ENCODE measurements at places on chromosomes 11 and 22.

GRCh38 chr11:8011981-8012444 lies 24.9 kb downstream of the EIF3F start:
- peak; percentile 5 for DNase-seq

GRCh38 chr11:60265373-60266214 lies 14.9 kb upstream of the MS4A4A start:
- DNase-seq, result no peak

- no peak for DNase-seq
Measured at GRCh38 chr22:30650508-30651116, 15.0 kb downstream of the SLC35E4 start.

DNA sequence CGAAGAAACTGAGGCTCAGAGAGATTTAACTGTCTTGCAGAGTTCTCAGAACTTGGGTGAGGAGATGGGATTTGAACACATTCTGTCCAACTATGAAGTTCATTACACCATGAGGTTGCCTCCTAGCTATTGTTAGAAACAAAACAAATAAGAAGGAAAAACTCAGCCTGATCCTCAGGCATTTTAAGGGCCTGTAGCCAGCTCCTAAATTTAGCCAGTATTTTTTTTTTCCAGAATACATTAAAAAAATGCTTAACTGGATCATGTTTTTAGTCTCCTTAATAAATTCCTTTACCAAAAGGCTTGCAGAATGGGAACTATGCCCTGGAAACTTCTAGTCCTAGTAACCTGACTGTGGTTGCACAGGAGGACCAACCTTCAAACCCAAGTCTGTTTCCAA lies 212.0 kb downstream of the CSNK2A3 start:
- no peak for DNase-seq

DNA sequence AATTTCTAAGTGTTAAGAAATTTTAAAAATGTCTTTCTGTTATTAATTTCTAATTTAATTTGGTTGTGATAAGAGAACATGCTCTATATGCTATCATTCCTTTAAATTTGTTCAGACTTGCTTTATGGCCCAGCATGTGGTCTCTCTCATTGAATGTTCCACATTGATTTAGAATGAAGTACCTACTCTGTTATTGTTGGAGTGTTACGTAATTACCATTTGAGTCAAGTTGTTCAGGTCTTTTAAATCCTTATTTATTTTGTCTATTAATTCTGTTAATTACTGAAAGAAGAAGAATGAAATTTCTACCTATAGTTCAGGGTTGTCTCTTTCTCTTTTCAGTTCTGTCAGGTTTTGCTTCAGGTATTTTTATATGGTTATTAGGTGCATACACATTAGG lies 57.0 kb downstream of the PRMT3 start:
- DNase-seq, result no peak

DNA sequence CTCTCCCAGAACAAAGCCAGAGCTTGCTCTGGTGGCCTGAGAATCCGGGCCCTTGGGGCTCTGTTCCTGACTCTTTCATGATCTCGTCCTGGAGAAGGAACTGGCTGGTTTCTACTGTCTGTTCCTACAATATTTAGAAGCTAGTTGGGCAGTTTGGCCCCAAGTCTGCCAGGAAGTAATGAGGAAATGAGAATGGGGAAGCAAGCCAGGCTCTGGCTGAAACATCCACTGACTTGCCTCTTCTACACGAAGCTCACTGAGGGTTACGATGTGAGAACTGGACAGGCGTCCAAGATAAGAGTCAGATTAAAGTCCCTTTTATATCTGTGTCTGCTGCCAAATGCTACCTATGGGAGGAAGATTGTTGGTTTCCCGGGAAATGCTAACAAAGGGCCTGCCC lies 110.0 kb upstream of the KIRREL3 start:
- no peak for DNase-seq

DNA sequence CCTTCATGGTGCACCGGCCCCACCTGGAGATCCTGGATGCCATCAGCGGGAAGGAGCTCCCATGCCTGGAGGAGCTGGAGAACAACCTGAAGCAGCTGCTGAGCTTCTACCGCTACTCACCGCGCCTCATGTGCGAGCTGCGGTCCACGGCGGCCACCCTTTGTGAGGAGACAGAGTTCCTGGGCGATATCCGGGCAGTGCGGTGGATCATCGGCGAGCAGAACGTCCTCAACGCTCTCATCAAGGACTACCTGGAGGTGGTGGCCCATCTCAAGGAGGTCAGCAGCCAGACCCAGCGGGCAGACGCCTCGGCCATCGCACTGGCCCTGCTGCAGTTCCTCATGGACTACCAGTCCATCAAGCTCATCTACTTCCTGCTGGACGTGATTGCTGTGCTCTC lies 59.2 kb downstream of the SYT13 start:
- DNase-seq, result no peak

GRCh38 chr11:12507391-12507790 lies 130.0 kb downstream of the PARVA start:
- DNase-seq, result no peak

DNA sequence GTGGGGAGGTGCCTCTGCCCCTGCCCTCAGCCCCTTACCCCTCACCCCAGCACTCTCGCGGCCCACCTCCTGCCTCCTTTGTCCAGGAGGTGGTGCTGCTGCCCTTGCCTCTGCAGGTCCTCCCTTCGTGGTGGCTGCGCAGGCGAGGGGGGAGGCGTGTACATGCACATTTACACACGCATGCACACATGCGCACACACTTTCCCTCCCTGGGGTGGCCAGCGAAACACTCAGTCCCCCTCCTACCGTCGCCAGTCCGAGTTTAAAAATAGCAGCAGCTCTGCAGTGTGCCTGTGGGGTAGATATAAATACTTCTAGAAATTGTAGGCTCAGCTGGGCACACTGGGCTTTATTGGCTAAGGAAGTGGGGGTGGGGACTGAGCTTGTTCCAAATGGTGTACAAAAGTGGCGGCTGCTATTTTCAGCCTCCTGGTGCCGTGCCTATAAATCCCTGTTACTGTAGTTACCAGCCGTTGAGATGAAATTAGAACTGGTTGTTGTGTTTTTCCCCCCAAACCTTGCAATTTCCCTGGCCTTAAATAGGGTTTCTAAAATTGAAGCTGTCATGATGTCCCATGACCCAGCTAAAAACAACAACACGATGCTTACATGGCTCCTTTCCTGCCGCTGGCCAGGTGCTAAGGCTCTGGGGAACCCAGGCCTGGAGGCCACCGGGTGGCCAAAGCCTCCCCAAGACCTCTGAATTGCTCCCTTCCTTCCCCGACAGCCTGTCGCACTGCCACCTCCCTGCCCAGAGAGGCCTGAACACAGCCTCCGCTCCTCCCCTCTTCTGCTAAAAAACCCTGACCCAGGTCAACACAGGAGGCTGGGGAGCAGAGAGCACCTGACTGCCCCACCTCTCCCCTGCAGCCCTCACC lies 12.4 kb downstream of the PICK1 start:
- no peak for DNase-seq

GRCh38 chr22:29702931-29703501 lies 16.8 kb upstream of the CABP7 start:
- no peak for DNase-seq

- DNase-seq, result no peak
Measured at GRCh38 chr11:10524471-10524870, 16.5 kb downstream of the RNF141 start.

DNA sequence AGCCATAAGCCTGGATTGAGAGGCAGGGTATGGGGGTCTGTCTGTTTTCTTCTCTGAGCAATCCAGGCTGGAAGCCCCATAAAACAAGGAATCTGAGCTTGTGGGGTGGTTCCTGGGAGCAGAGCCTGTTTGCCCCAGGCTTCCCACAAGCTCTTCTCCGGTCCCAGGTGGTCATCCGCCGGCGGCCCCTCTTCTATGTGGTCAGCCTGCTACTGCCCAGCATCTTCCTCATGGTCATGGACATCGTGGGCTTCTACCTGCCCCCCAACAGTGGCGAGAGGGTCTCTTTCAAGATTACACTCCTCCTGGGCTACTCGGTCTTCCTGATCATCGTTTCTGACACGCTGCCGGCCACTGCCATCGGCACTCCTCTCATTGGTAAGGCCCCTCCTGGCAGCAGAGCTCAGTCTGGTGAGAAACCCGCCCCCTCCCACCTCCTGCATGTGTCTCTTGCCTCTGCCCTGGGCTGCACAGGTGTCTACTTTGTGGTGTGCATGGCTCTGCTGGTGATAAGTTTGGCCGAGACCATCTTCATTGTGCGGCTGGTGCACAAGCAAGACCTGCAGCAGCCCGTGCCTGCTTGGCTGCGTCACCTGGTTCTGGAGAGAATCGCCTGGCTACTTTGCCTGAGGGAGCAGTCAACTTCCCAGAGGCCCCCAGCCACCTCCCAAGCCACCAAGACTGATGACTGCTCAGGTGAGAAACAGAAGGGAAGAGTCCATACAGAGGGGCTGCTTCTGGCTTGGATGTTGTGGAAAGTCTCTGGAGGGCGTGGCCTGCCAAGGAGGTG lies 11.6 kb downstream of the HTR3A start:
- DNase-seq, result no peak

GRCh38 chr22:17575151-17575550 lies 11.9 kb downstream of the SLC25A18 start:
- no peak for DNase-seq

DNA sequence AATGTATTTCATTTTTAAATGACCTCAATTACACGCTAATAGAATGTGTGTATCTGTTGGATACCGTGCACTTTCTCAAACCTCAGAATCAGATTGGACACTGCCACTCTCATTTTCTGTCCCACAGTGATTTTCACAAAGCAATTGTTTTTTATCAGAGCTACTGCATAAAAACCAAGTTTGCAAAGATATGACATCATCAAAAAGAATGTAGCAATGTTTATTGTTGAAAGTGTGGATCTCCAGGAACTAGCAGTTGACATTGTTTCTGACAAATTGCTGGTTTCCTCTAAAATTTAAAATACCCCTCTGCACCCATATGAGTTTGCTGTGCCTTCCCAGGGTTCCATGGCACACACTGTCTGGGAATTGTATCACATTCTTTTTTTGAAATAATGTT lies 362.7 kb upstream of the DDI1 start:
- no peak for DNase-seq

DNA sequence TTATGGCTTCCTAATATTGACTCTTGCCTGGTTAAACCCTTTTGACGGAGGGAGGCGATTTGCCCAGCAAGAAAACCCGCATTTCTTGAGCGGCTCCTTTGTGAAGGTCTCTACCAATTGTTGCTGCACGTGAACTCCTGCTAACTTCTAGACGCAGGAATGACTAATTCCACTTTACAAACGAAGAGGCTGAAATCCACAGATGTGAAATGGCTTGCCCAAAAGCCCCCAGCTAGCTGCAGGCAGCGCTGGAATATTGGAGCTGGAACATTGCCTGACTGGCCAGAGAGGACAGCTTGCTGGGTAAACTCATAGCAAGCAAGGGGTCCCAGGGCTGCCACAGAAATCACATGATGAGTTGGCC lies 542 bp downstream of the GCAT start:
- DNase-seq, result no peak

GRCh38 chr11:10349281-10349665 lies 44.4 kb downstream of the ADM start:
- DNase-seq, result no peak

DNA sequence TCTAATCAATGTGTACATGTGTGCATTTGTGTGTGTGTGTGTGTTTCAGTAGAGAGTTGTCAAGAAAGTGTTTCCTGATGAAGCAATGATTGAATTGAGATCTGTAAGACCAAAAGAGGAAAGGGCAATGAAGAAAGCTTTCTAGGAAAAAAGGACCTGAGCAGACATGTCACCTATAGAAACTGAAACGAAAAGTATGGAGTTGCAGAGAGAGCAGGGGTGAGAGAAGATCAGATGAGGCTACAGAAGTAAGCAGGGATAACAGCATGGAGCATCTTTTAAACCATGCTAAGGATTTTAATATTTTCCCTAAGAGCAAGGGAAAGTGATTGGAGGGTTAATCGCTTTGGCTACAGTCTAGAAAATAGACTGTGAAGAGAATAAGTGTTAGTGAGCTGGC lies 1459.4 kb upstream of the TENM4 start:
- no peak for DNase-seq

- no peak for DNase-seq
Measured at GRCh38 chr11:63833048-63833447, 5.9 kb upstream of the MARK2 start.

DNA sequence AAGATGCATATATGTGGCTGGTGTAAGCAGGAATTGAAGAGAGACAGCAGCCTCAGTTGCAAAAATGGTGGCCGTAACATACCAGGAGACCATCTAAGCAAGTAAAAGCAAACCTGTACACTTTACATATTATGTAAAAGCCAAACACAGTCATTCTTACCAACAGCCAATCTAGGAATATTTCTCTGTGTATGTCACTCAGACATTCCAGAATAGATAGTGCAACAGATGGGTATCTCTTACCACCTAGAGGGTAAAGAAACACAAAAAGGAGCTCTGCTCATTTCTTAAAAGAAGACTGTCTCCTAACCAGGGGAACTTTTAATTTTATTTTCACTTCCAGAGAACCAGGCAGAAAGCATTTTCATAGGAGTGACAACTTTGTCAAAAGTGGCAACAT lies 38.7 kb downstream of the GLYAT start:
- no peak for DNase-seq

- no peak for DNase-seq
Measured at GRCh38 chr11:70471254-70471653, 72.9 kb downstream of the CTTN start.

DNA sequence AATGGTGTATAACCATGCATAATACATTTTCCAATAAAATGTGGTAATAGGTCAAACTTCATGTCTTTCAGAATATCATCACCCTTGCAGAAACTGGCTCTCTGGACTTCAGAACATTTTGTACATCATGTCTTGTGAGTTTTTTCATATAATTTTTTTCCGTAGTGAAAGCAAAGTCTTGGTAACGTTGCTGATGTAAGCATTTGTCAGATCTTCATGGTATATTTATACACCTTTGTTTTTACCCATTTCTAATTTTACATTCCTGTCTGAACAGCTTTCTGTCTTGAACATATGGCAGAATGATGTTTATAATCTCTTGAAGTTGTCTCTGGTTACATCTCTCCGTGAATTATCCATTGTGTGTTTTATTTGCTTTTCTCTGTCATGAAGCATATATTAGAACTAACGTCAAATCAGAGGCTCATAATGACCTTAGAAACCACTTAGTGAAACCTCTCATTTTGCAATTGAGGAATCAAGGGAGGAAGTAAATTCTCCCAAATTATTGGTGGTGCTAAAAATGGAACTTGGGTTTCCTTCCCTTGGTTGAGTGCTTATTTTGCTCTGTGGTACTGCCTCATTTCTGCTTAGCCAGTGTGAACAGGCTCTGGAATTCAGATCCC lies 37.4 kb downstream of the CSRP3 start:
- DNase-seq, result no peak

DNA sequence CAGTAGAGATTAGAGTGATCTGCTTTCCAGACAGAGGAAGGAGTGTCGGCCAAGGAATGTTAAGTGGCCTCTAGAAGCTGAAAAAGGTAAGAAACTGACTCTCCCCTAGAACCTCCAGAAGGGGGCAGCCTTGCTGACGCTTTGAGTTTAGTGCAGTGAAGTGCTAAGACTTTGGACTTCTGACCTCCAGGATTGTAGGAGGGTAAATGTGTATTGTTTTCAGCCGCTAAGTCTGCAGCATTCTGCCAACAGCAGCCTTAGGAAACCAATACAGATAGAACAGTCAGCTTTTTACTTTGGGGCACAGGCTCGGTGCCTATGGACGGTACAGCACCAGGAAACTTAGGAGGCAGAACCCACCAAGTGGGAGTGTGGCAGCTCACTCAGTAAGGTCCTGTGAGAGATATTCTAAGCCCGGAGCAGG lies 3.6 kb upstream of the TBC1D22A start:
- DNase-seq, result no peak
